Body of pancreas (tissue), 4 donors: ENCODE measurements at places on chromosomes 11 and 22.

DNA sequence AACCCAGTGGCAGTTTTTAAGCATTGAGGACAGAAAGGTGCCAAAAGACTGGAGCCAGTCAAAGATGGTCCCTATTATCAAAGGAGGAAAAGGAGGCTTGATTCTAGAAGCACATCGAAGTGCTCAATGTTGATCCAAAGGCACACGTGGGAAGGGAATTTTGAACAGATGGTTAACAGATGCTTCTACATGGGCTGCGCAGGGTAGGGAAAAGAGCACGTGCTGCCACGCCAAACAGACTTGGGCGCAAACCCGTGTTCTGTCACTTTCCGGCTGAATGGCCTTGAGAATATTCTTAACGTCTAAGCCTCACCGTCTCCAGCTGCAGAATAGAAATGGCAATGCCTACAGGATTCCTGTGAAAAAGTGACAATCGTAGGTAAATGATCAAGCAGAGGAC, 217.9 kb upstream of the MTNR1B start:
- DNase-seq: peak; percentile 57

DNA sequence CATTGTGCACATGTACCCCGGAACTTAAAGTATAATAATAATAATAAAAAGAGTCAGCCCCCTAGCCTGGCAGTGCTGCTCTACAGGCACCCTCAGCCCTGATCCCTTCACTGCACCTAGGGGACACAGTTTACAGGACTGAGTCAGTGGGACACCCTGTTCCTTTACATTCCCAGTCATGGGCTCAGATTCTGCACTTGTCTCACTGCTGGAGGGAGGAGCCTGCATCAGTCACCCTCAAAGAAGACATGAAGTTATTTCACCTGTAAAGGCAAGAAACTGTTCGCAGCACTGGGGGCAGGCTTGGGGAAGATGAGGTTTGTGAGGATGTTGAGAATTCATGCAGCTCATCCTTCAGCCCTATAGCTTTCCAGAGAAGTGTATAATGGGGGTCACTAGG, 50.7 kb upstream of the VPREB1 start:
- no peak for DNase-seq

- DNase-seq: no peak
These were observed 18.2 kb downstream of the P2RY2 start for GRCh38 chr11:73236205-73236765.

- DNase-seq: peak; percentile 46
These were observed 109.8 kb downstream of the BCR start for GRCh38 chr22:23289851-23290724.

DNA sequence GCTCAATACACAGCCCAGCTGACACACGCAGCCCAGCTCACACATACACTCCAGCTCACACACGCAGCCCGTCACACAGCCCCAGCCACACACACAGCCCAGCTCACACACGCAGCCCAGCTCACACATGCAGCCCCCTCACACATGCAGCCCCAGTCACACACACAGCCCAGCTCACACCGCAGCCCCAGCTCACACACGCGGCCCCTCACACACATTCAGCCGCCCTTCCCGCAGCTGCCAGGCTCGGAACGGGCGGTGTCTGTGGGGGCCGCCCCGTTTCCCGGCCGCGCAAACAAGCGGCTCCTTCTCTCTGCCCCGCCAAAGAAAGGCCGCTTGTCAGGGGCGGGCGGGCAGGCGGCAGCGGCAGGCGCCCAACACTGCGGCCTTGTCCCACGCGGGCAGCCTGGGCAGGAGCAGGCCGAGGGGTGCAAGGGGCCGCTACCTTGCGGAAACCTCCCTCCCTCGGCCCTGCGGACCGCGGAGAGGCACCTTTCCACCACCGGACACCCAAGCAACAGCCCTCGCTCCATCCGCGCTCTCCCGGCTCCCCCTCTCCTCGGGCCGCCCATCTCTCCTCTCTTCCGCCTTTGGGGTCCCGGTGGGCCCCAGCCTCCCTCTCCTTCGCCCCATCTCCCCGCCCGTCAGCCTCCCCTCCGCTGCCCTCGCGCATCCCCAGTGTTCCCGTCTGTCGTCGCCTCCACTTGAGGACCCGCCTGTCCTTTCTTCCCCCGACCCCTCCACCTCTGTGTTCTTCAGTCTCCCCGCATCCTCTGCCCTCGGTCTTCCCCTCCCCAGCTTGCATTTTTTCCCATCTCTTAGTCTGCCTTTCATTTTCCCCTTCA, 2.2 kb downstream of the PHLDB1 start:
- DNase-seq: peak; percentile 17

DNA sequence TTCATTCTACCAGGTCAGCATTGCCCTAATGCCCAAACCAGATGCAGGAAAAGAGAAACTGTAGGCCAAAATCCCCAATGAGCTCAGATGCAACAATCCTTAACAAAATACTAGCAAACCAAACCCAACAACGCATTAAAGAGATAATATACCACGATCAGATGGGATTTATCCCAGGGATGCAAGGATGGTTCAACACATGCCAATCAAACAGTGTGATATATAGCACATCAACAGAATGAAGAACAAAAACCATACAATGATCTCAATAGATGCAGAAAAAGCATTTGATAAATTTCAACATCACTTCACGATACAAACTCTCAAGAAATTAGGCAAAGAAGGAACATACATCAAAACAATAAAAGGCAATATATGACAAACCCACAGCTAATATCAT, 45.0 kb downstream of the IMMP1L start:
- no peak for DNase-seq

GRCh38 chr11:118592616-118593367, 14.6 kb upstream of the PHLDB1 start:
- DNase-seq: no peak

DNA sequence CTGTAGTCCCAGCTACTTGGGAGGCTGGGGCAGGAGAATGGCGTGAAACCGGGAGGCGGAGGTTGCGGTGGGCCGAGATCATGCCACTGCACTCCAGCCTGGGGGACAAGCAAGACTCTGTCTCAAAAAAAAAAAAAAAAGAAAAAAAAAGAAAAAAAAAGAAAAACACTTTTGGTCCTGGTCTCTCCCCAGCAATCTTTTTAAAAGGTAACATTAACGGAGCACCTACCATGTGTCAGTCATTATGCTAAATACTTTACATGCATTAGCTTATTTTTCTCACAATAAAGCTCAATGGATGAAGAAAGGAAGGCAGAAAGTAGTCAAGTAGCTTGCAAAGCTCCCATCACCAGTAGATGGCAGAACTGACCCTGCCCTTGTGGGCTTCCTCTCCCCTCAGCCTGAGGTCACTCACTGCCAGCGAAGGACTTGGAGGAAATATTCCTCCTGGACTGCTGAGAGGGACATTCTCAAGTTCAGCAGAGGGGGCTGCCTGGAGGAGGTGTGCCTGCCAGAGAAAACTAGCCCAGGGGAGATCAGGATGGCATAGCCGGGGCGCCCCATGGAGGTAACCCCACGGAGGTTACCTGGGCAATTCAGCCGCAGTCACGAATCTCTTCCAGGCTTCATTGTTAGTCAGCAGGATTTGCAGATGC, 15.5 kb downstream of the APOL3 start:
- DNase-seq: peak; percentile 67
